ENCODE measurements at places on chromosomes 3 and 15. TPM values are rescaled to one million over a fixed set of nuclear protein-coding genes. Genes with fewer than 3 reads are reported as not detected.

The GAP43 gene
- 0.54 TPM for polyA plus RNA-seq

The HRG gene
- 1.8 TPM for polyA plus RNA-seq

The MEIS2 gene
- 148 TPM for polyA plus RNA-seq

The EFCC1 gene
- 2.2 TPM for polyA plus RNA-seq

The CYP11A1 gene
- polyA plus RNA-seq, result 1.9 TPM

DNA sequence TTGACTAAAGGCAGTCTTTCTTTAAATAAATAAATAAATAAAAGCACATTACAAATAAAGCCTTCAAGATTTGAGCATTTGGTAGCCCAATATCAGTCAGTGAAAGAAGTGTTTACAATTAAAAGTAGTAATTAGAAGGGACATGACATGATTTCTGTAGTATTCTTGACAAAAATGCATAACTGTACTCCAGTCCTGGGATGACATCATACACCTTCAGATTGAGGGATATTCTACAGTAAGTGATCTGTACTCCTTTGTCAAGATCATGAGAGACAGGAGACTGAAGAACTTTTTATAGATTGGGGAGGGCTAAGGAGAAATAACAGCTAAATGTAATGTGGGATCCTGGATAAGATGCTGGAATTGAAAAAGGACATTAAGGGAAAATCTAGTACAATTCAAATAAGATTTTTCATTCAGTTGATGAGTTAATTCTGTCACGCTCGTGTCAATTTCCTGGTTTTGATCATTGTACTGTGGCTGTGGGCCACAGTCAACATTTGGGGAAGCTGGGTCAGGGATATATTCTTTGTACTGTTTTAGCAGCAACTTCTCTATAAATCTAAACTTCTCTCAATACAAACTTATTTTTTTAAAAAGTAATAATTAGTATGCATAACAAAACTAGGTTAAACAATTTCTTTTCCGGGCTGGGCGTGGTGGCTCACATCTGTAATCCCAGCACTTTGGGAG, 314.8 kb downstream of the PTPRG start:
- DNase-seq, result no peak

DNA sequence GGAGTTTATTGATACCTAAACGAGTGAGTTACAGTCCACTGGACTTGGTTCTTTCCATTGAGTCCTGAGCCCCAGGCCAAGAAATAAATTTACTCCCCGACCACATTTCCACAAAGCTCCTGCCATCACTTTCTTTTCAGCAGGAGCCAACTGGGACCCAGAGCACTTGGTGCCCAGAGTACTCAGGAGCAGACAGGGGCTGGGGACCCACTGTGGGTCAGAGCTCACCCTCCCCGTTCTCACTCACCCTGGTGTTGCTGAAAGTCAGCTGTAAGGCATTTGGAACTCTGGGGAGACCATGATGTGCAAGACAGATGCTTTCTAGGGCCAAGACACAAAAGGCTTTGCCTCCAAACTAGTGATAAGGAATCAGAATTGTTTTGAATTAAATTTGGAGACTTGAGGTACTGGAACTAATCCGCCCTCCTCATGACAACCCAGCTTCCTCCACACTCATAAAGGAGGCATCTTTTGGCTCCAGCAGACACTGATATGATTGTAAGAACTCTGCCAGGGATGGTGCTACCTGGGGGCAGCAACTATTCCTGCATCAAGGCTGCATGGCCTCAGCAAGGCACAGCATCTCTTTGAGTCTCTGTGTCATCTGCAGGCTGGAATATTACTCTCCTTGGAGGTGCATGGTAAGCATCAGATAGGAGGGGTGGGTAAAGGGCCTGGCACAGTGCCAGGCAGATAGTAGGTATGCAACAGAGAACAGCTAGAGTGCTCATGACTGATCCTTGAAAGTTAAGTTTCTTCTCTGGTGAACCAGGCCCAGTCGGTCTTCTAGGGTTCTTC, 7.3 kb upstream of the CAMK1 start:
- no peak for DNase-seq

DNA sequence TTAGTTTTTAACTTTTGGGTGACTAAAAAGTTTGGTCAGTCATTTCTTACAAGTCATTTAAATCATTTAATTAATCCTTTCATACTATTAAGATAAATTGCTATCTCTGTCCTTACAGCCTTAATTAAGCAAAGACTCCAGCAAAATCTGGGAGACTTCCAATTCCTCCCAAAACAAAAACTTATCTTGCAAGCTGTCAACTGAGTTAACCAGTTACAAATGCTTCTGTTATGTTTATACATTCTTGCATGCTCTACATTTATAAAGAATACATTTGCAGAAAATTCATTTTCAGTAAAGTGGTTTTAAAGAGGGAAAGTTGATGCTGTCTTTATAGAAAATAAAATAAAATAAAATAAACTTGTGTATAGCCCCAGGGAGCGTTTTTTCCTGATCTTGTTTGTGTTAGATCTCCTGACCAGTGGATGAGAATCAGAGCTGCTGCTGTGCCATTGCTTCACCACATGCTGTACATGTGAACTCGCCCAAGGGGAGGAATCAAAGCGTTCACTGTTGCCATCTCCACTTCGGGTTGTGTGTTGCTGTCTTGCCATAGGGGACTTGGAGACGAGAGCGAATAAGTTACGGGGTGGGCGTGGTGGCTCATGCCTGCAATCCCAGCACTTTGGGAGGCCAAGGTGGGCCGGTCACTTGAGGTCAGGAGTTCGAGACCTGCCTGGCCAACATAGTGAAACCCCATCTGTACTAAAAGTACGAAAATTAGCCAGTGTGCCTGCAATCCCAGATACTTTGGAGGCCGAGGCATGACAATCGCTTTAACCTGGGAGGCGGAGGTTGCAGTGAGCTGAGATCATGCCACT, 5.5 kb downstream of the CCR4 start:
- DNase-seq, result no peak

DNA sequence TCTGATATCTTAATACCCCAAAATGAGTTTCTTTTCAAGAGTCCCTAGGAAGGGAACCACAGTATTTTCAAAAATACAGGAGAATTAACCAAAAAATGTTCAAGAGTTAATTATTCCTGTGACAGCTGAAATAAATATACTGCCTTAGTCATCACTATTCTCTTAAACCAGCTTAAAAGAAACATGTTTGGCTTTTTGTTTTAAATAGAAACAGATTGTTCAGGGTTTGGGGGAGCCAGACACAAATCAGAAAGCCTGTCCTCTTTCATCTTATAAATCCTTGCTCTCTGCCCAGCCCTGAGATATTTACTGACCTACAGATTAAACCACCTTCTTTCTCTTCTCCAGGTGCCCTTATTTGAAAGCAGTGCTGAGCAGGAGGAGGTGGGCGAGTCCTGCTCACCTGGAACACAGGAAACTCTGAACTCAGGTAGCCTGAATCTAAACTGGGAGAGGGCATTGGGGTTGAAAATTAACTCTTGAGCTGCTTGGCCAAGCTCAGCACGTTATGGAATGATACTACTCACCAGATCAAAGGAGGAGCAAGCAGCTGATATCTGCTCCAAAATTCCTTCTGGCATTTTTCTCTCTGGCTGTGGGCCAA, 84.1 kb upstream of the SPRED1 start:
- DNase-seq, result no peak

DNA sequence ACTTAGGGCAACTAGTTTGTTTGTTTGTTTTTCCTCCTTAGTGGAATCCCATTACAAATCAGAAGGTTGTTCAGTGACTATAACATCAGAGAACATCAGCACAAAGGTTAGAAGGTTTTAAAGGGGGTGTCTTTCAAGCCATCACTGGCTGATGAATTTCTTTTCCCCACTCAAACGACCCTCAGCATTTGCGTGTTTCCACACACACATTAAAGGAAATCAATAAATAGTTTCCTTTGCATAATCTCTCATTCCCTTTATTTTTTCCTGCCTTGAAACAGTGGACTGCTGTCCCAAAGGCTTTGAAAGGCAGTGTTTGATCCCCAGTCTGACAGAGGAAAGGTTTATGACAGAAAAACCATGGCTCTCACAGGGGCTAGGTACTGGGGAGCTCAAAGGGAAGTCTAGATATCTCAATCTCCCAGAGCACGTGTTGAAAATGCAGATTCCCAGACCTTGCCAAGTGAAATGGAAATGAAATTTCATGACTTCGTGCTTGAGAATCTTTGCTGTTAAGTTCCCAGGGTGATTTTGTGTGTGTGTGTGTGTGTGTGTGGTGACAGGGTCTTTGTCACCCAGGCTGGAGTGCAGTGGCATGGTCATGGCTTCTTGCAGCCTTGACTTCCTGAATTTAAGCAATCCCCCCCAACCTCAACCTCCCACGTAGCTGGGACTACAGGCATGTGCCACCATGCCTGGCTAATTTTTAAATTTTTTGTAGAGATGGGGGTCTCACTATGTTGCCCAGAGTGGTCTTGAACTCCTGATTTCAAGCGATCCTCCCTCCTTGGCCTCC, 2.2 kb upstream of the INTS14 start:
- DNase-seq, result no peak

GRCh38 chr3:172259111-172259541, 189.1 kb downstream of the GHSR start:
- no peak for DNase-seq

- DNase-seq, result no peak
Observed at GRCh38 chr3:192570315-192570714, 157.0 kb downstream of the FGF12 start.

DNA sequence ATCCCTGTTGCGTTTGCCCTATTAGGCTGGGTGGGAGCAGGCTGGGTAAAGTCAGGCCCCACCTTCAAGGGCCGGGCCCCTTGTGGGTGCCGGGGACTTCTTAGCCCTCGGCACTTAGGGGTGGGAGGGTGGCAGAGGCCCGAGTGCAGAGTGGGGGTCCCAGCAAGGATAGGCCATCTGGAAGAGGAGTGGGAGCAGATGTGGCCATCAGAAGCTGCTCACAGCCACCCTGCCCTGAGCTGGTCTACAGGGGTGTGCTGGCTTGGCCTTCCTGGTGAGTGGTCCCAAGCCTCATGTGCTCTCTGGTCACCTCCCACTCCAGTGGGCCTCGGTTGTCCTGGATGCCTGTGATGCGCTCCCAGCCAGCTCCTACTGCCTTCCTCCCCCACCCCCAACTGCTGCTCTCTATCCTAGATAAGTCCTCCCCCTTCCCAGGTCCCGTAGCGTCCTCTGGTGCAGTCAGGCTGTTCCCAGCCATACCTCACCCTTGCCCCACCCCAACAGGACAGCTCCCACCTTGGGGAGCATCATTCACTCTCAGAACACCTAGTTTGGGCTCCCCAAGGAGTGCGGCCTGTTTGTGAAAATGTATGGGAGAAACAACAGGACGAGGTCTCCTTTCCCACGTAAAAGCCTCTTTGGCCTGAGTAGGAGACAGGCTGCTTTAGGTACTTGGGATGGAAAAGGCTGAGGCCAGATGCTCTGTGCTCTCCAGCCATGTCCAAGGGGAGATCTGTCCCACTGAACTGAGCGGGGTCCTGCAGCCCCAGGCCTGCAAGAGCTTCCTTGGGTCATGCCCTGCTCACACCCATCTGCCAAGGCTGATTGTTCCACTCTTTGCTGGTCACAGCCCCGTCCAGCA, 24.9 kb upstream of the PLXNA1 start:
- DNase-seq, result no peak

GRCh38 chr15:99441444-99441800, 124.4 kb upstream of the MEF2A start:
- DNase-seq, result no peak

DNA sequence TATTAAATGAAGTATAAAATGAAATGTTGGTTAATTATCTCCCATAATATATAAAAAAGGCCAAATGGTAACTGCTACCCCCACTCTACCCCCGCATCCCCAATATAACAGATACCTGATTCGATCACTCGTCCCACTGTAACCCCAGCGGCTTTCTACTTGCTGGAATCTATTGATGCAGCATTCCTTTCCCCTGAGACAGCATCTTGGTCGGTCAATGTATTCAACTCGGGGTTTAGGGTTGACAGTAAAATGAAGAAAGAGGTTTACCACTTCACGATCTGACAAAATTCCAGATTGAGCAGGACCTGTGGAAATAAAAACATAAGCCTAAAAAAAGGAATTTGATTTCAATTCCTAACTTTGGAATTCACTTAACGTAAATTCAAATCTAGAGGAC, 18.6 kb upstream of the C15orf40 start:
- DNase-seq, result no peak

DNA sequence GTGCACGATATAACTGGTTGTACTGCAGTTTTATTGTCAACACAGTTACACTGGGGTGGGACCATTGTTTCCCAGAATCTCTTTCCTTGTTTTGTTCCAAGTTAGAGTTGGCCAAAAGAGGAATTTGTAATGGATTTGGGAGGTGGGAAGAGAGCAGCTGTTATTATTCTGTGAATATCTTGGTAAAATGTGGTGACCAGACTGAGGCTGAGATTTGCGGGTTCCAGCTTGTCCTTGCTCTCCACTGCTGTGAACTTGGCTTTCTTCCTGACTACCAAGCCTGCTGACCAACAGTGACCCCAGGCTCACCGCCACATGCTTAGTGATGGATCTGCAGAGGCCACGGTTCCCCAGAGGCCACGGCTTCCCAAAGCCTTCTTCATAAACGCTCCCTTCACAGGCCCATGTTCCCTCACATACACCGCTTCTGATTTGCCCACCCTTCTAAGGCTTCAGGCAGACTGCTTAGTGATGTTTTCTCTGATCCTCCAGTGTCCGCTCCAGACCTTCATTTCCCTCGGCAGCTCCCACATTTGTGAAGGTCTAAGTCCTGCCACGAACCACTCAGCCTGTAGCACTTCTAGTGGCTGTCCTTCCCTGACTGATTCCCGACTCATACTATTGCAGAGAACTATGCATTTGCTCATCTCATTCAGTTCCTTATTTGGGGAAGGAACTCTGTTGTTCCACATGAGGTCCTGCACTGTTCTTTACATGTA, 525.5 kb upstream of the RGMA start:
- DNase-seq, result no peak

DNA sequence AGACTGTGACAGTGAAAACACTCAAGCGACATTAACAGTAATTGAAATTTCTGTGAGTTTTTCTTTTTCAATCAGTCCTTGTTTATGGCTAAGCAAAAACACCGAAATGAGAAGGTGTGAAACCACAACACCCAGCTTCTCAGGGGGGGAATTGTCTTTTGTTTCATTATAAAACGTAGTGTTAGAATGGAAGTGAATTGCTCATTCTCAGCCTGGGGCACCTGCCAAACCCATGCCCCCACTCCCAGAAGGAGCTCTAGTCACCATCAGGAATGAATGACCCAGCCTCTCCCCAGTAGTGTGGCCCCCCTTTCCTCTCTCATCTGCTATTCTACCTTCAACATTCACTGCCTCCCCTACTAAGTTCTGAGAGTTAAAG, 185.8 kb upstream of the CFAP20DC start:
- DNase-seq, result no peak

DNA sequence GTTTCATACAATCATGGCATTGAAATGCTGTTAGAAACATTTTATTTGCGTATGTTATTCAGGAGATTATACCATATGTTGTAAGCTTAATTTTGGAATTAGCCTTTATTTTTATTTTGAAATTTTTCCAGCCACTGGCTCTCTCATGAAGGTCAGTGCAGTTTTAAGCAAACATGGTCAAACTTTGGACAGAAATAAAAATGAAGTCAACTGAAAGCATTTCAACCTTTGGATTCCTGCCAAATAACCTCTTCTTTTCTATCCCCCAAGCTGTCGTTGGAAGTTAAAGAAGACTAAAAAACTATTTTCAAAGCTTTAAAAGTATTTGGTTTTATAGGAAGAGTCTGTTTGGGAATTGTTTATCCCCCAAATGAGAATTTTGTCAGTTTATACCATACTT, 846.6 kb downstream of the MCTP2 start:
- no peak for DNase-seq
